Naive thymus-derived CD8-positive, alpha-beta T cell (primary cell): ENCODE measurements at places on chromosomes 7 and 10. TPM values are rescaled to one million over a fixed set of nuclear protein-coding genes. Genes with fewer than 3 reads are reported as not detected.

GRCh38 chr7:142111499-142111898 is at the start of gene MGAM2:
Gene MGAM2 (plus strand): TSS chr7:142111718. CDS start chr7:142116874, 5,156 bp downstream.
- DNase-seq, result no peak

GRCh38 chr7:35474100-35474499 is 220.2 kb upstream of the TBX20 start:
- DNase-seq, result no peak

DNA sequence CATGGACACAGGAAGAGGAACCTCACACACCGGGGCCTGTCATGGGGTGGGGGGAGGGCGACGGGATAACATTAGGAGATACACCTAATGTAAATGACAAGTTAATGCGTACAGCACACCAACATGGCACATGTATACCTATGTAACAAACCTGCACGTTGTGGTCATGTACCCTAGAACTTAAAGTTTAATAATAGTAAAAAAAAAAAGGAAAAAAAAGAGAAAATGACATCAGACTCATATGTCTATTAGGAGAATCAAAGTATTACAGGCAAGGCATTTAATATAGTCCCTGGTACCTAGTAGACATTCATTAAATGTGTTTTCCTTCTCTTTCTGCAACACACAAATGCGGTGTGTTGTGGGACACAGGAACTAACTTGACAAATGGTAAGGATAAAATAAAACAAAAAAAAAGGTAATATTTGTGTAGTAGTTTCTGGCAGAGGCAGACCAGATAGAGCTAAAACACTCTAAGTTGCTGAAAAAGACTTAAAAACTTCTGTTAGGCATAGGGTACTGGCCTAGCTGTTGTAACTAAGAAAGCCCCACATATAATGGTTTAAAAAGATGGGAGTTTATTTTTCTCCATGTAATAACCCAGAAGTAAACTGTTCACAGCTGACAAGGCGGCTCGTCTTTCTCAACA is 68.8 kb downstream of the NAMPT start:
- no peak for DNase-seq

GRCh38 chr7:143073556-143073955 is 21.4 kb downstream of the OR6V1 start:
- no peak for DNase-seq

DNA sequence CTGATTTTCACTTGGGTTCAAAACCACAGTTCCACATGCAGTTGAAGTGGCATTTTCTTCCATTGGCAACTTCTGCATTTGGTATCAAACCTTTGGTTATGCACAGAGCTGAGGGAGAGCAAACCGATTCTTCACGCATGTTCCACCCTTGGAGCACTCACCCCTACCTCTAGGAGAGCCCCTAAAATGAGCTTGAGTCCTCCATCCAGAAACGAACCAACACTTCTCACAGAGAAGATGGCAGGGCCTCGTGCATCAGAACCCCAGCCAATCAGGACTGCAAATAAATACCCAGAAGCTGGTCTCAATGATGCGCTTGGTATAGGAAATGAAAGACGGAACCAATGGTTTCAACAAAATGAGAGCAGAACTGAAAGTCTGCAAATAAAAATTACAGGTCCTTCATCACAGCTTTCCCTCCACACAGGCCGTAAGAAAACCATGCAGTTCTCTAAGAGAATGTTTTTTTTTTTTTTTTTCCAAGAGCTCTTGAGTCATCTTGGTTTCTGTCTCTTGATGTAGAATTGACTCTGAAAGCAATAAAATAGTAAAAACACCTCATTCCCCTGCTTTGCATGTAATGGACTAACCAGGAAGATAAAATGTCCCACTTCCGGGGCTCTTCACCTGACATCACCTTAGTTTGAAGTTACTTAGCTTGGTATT is 23.9 kb downstream of the KLF6 start:
- no peak for DNase-seq

DNA sequence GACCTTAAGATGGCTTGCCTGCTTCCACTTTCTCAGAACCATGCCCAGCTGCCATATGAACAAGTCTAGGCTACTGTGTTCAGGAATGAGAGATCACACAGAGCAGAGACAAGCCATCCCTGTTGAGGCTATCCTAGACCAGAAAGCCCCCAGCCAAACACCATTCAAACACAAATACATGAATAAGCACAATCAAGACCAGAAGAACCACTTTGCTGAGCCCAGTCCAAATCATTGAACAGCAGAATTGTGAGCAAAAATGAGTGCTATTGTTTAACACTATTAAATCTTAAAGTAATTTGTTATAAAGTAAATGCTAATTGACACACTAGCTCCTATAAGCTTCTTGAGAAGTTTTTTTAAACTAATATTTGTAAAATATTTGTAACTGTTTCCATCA is 79.0 kb upstream of the LYZL1 start:
- no peak for DNase-seq

- no peak for DNase-seq
These were observed 56.3 kb upstream of the PNLIP start for GRCh38 chr10:116489460-116489859.

- DNase-seq, result no peak
These were observed 3.7 kb upstream of the ZNF800 start for GRCh38 chr7:127396184-127396583.

DNA sequence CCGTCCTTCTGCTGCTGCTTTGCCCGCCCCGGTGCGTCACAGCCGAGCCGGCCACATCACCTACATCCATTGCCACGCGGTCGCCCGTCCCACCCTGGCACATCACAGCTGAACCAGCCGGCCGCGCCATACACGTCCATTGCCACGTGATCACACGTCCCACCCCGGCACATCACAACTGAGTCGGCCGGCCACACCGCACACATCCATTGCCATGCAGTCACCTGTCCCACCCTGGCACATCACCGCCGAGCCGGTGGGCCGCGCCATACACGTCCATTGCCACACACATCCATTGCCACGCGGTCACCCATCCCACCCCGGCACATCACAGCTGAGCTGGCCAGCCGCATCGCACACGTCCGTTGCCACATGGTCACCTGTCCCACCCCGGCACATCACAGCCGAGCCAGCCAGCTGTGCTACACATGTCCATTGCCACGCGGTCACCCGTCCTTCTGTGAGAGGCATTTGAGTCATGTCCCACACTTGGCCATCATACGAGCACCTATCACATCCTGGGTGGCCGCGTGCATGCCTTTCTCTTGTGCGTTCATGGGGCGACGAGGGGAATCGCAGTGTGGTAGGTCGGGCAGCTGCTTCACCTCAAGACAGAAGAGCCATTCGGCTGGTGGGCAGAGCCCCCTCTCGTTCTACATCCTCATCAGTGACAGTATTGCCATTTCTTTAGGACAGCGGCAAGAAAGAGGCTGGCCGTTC is 58.6 kb downstream of the JAKMIP3 start:
- no peak for DNase-seq

DNA sequence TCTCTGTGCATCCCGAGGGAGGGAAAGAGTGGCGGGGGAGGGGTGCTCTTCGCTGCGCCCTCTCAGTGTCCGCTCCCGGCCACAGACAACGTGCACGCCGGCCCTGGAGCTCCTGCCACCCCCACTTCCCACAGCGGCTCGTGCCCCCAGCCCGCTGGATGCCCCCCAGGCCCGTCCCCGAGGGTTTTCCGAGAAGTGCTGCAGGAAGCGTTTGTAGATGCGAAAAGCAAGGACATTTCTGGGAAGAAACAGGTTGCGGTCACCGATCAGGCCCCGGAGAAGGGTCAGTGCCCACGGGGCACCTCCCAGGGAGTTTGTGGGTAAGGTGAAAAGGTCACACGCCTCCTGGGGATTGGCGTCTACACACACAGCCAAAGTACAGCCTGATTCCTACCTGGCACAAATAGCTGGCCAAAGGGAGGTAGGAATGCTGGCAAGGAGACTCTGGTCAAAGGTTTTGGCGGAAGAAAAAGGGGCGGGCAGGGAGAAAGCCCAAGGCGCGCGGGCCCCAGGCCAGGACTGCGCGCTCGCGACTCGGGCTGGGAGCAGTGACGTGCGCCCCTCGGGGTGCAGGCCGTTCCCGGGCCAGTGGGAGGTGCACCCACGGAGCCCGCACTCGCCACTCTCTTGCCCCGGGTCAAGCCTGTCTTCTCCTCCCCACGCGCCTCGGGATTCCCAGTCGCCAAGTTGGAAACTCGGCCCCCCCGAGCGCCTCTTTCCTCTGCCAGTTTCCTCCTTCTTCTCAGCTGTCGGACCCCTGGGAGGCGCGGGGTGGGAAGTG is 1.5 kb upstream of the NRP1 start:
- no peak for DNase-seq

DNA sequence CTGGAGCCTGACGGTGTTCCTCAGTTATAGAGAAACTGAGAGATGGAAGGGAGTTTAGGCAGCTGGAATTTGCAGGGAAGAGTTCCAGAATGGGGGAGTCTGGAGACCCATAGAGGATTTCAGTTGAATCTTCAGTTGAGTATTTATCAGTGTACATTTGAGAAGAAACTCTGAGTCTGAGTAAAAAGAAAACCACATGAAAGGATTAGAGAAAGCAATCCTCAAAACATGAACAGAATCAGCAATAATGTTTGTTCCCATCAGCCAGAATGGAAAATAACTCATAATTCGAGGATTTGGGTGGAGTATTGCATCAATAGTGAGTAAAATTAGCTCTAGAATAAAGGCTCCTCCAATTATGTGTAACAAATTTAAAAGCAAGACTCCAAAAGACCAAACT is 130.0 kb upstream of the AHR start:
- DNase-seq, result no peak

GRCh38 chr10:44439239-44439957 is 54.5 kb upstream of the CXCL12 start:
- no peak for DNase-seq

GRCh38 chr7:66539264-66539623 is 89.4 kb upstream of the KCTD7 start:
- no peak for DNase-seq

The AFAP1L2 gene
- 1.8 TPM for total RNA-seq

The CDK1 gene
- 0.73 TPM for total RNA-seq

The PSTK gene
- total RNA-seq, result 5.6 TPM
